Stimulated activated CD8-positive, alpha-beta memory T cell treated with anti-CD3 and anti-CD28 coated beads, Interleukin-4, amount 100 ng/mL, for 1 hour (primary cell): ENCODE measurements at places on chromosomes 4 and X.

DNA sequence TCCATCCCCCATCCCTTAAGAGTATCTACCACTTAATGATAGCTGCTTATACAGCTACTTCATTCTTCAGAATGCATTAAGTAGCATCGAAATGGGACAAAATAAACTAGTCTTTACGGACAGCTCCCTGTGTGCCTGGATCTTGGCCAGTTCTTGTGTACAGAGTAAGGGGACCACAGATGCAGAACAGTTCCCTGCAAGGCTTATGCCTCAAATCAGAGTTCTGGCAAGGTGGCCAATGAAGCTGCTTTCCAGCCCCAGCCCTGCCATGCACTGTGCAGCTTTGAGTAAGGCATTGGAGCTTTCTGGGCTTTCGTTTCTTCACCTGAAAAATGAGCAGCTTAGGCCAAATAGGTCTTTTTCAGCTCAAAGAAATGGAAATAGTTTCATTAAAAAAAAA, 14.2 kb downstream of the CLNK start:
- DNase-seq = no peak

- DNase-seq = no peak
Measured at GRCh38 chr4:7781366-7781765, 158.3 kb downstream of the AFAP1 start.

- no peak for DNase-seq
Measured at GRCh38 chr4:157151711-157152110, 68.8 kb upstream of the GRIA2 start.

GRCh38 chrX:30643313-30643821, 9.9 kb upstream of the GK start:
- DNase-seq = no peak

GRCh38 chr4:59054086-59054485, 1943.9 kb upstream of the IGFBP7 start:
- DNase-seq = no peak

- DNase-seq = no peak
Measured at GRCh38 chr4:145909281-145909715, 29.3 kb downstream of the ZNF827 start.
